ENCODE measurements at places on chromosomes 13 and 19. TPM values are rescaled to one million over a fixed set of nuclear protein-coding genes. Genes with fewer than 3 reads are reported as not detected.

ONECUT3 gene
- 15.4 TPM for total RNA-seq

LRRC63 gene
- not detected for total RNA-seq

SCEL gene
- not detected for total RNA-seq

LRP3 gene
- 46.9 TPM for total RNA-seq
